ENCODE measurements at places on chromosomes 11 and 22. TPM values are rescaled to one million over a fixed set of nuclear protein-coding genes. Genes with fewer than 3 reads are reported as not detected.

- peak; percentile 56 for DNase-seq
These were observed 77.9 kb upstream of the TOP3B start for GRCh38 chr22:22060200-22061084.

DNA sequence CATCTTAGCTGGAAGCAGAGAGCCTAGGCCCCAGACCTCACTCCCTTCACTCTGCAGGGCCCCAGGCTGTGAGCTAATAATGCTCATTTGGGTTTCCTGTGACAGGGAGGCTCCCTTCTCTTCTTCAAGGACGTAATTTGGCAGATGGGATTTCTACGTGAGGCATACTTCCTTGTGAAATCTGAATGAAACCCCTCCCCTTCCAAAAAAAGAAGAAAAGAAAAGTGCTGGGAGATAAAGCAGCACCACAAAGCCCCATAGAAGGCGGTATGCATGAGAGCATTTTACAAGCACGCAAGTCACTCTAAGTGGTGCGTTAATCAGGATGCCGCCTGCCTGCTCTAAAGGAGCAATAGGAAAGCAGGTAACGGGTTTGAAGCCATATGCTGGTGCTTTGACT, 5.7 kb downstream of the P2RX3 start:
- DNase-seq, result no peak

The MRTFA gene
- total RNA-seq, result 35.6 TPM

- DNase-seq, result no peak
These were observed 1336.2 kb downstream of the BRD1 start for GRCh38 chr22:48491451-48491941.

DNA sequence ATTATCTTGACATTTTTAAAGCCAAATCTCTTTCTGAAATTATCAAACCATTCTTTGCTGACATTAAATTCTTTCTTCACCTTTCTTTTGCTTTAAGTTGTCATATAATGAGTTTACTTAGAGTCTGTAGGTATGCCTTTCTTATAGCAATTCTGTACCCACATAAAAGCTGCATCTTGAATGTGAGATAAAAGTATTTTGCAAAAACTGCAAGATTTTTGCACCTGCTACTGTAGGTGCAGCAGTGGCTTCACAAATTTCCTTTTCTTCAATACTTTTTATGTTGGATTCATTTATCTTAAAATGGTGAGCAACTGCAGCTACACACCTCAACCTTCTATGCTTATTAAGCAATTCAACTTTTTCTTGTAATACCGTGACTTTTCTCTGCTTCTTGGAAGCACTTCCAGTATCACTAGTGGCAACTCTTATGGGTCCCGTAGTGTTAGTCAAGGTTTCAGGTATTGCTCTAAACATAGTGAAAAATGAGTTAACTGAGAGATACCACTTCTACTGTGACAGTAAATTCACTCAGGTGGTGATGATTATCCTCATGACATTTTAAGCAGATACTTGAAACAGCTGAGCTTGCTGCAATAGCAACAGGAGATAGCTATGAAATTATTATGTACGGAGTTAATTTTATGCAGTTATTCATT, 18.8 kb downstream of the ZFP91 start:
- DNase-seq, result no peak

The VSIG10L2 gene
- total RNA-seq, result not detected

GRCh38 chr11:63892228-63892627, 24.7 kb downstream of the RCOR2 start:
- DNase-seq, result no peak

Data from colonic mucosa (tissue), 4 donors.